Stimulated activated CD4-positive, alpha-beta T cell treated with anti-CD3 and anti-CD28 coated beads, Interleukin-1b, Interleukin-23, amount 100 ng/mL, for 24 hours (primary cell): ENCODE measurements at places on chromosomes 5 and 9.

GRCh38 chr5:179336126-179336870, 9.0 kb downstream of the ADAMTS2 start:
- DNase-seq, result no peak

DNA sequence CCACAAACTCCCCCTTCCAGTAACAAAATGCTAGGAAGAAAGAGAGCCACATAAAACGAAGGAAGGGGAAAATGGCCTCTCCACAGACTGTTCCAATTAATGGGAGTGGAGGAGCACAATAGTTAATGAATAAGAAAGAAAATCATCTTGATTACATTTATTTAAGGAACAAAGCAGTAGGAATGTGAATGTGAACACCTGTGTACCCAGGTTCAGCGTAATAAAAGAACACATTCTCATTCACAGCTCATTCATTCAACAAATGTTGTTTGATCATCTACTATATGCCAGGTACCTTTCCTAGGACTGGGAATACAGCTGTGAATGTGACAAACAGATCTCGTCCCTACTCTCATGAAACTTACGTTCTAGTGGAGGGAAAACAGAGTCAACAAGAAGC, 35.7 kb downstream of the SIL1 start:
- DNase-seq, result no peak

DNA sequence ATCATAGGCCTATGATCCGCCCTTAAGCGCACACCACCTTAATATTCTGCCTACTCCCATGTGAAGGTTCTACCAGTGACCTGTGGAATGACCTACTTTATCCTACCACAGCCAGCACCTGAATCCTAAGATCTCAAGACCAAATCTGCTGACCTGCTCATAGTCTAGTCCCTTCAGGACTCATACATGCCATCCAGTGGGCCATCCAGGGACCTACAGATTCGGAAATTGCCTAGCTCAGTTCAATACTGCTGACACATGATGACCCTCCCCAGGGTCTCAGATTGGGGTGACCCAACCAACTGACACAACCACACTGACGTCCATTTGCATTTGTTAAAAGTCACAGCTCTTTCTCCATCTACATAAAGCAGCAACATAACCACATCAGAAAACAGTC, 443.8 kb upstream of the ST8SIA4 start:
- DNase-seq, result no peak

DNA sequence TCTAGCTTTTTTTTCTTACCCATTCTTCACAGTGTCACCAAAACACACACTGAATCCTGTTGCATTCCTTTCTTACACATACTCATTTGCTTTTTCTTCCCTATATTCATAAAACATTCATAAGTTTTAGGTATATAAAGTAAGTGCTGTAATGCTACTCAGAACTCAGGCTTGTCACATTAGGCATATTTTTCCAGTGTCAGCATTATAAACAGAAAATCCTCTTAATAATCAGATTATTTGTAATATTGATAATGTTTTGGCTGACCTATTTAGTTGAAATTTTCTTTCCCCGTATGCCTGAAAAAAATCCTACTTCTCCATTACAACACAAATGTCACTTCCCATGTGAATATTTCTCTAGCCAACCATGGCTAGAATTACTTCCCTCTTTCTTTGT, 743.0 kb upstream of the NUDT12 start:
- DNase-seq, result no peak

- DNase-seq, result no peak
Measured at GRCh38 chr5:74673011-74673790, 11.8 kb upstream of the HEXB start.

- DNase-seq, result no peak
Measured at GRCh38 chr9:79604921-79605562, 33.3 kb downstream of the TLE4 start.

- DNase-seq, result no peak
Measured at GRCh38 chr5:164466033-164466432, 960.6 kb downstream of the MAT2B start.

GRCh38 chr9:121225240-121225639, 23.6 kb upstream of the RAB14 start:
- no peak for DNase-seq

- no peak for DNase-seq
Measured at GRCh38 chr9:91214086-91214485, 147.6 kb downstream of the AUH start.

DNA sequence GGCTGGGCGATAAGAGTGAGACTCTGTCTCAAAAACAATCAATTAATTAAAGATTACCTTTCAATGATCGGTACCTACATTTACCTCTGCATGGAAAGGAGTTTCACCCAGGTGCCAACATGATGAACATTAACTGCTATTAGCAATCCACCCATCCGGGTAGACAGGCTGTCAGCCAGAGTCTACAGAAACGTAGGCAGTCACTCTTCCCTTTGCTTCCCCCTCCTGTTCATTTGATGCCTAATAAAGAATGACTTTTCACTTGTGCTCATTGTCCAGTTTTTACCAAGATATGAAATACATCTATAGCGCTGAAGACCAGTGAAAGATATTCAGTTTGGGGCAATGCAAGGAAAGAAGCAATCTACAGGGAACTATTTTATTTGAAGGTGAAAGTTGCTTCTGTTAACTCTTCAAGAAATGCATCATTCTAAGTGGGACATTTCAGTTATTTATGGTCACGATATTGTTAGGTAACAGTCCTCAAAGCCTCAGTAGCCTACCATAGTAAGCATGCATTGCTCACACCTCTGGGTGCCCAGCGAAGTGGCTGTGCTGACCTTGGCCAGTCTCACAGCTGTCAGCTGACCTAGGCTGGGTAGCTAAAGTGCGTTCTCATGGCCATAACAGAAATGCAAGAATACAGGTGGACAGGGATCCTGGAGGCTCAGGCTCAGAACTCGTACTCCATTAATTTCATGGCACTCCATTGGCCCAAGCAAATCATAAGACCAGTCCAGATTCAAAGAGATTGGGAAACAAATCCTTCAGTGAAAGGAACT, 87.2 kb upstream of the DMRT1 start:
- DNase-seq, result no peak

- DNase-seq, result no peak
Measured at GRCh38 chr5:39118638-39119037, 44.4 kb upstream of the RICTOR start.

- DNase-seq, result no peak
Measured at GRCh38 chr5:15384176-15384575, 115.8 kb upstream of the FBXL7 start.

GRCh38 chr9:274406-274805, 59.7 kb downstream of the DOCK8 start:
- no peak for DNase-seq

GRCh38 chr5:77325921-77326541, 115.6 kb downstream of the PDE8B start:
- DNase-seq, result no peak

DNA sequence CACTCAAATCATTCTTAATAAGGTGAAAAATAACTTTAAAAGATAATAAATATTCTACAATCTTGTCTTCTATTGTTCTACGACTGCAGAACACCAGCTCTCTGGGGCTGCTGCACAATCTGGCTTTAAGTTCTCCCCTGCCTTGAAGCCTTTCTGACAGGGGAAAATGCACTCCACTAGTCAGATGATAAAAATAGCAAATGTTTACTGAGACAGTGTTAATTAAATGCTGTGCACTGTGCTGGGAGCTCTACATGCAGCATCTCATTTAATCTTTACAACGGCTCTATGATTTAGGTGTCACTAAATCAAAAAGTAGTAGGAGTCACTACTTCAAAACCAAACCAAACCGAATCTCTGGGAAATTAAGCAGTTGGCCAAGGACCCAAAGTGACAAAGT, 132.7 kb downstream of the SLIT3 start:
- no peak for DNase-seq

GRCh38 chr9:23750808-23751207, 75.2 kb downstream of the ELAVL2 start:
- DNase-seq, result no peak

DNA sequence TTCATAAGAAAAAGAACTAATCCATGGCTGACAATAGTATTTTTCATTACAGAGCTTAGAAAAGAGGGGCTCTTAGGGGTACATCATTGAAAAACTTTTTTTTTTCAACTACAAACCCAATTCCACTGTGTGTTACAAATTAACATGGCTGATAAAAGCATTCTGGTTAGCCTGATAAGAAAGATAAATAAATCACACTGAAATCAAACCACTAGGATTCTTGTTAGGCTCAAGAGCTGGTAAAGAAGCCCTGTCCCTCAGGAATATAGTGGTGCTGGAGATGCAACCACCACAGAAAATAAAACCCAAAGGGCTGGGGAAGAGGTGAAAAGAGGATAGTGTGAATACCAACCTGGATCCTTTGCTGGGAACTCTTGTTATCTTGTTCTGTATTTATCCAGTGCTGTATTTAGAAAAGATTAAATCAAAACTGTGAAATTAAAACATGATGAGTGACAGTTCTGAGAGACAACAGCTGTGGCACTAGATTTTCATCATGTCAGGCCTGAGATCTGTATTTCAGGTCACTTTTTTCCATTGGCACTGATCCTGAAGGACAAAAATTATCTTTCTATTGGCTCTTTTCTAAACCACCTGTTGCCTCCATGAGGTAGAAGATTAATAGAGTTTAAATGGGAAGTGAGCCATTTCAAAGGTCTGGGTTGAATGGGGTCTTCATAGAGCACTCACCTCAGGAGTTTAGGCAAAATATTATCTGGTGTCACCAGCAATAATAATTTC, 118.6 kb downstream of the ARRDC3 start:
- DNase-seq, result no peak

DNA sequence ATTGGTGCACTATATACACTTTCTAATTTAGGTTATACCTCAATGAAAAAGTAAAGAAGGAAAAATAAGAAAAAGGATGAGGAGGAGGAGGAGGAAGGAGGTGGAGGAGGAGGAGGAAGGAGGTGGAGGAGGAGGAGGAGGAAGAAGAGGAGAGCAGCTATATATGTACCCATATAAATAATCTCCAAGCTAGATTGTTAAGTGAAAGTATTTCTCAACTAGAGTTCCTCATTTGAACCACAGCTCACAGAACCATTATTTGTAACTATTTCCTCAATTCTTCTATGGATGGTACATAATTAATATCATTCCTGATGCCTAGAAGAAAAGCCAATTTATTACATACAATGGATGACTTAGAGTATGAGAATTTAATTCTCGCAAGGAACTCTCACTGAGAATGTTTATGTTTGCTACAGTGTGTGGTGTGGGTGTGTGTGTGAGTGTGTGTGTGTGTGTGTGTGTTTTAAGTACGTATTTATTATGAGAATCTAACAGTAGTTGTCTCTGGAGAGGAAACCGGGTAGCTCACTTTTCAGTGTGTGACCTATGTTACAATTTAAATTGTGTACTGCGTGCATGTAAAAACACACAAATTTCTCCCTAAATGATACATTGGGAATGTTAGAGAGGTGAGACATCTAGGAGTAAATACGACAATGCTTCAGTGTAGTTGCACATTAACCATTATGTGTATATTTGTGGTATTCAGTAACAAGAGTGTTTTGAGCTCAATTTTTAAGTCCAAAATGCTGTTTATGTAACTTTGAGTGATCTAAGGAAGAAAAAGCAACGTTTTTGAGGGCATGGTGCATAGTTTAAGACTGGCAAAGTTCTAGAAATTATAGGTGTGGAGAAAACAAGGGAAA, 20.2 kb upstream of the NREP start:
- DNase-seq, result no peak

DNA sequence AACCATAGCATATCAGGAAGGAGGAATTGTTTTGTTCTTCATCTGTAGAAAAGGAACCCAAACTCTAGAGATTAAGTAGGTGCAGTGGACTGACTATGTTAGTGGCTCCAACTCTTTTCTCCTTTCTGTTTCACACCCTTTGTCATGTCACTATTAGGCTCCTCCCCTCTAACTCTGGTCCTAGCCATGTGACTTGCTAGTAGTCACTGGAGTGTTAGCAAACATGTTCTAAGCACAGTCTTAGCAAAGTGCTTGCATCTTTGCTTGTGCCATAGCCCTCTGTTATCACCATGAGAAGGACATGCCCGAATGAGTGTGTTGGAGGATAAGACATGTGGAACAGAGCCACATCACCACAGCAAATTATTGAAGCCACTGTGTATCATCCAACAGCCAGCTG, 55.4 kb upstream of the PPP3R2 start:
- DNase-seq, result no peak

- DNase-seq, result no peak
Measured at GRCh38 chr5:176535101-176535663, 2.0 kb downstream of the RNF44 start.

DNA sequence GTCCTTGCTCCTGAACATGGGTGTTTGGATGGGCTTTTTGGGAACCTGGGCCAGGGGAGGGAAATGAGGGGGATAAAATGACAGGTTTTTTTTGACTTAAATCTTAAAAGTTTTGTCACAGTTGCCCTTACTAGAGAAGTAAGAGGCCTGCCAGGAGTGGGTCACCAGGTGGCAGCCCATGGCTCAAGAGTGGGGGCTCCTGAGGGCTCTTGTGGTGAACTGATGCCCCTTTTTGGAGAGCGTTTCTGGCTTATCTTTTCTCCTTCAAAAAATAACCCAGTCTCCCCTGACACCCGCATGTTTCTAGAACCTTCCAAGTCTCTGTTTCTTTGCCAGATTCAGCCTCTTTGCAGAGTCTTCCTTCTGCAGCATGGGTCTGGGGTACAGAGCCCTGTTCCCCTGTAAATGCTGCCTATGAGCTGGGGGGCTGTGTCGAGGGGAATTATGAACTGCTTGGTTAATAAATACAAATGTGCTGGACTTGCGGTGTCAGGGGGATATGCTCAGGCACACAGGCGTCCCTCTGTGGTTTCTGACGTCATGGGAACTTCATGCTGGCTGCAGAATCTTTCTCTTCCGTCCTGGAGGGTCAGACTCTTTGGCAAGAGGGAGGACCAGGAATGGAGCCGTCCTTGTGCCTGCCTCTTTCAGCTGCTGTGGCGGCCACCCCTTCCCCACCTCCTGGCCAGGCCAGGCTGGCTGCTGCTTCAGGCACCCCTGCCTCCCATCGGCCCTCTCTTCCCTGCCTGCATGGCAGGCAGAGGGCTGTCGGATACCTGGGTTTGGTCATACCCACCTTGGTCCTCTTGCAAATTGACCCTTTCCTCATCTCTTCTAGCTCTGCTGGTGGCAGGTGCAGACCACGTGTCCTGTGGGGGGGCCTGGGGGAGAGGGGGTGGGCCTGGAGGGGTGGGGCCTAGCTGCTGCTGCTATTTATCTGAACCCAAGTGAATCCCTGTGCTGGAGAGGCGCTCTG, 30.1 kb downstream of the PTPA start:
- DNase-seq, result no peak

DNA sequence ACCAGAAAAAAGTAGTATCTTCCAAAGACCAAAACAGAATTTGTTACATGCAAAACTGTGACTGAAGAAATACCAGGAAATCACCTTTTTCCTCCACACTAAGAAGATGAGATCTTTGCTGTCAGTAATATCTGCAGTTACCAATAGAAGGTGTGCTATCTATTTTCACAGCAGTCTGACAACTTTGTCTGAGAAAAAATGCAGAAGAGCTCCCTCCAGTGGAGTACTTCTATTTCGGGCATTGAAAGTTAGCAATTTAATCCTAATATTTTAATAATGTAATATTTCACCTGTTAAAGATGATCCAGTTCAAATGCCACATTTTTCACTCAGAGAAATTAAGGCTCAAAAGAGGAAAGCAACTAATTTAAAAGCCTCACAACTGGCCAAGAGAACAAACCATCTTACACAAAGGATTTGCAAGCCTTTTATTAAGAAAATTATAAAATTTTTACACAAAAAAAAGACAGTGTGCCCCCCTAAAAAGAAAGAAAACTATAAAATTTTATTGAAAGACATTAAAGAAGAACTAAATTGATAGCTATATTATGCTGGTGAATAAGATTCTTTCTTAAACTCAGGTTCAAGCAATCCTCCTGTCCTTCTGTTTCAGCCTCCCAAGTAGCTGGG, 50.6 kb downstream of the DEPDC1B start:
- no peak for DNase-seq
